ENCODE measurements at places on chromosomes 5 and 9. TPM values are rescaled to one million over a fixed set of nuclear protein-coding genes. Genes with fewer than 3 reads are reported as not detected.

Gene FOXE1
- polyA plus RNA-seq, result not detected

Gene CRB2
- 35.7 TPM for polyA plus RNA-seq

Gene IFNA2
- polyA plus RNA-seq, result not detected

Gene KLF4
- polyA plus RNA-seq, result 13.5 TPM

Gene PCDHGB4
- polyA plus RNA-seq, result 16.0 TPM

Gene TMEM232
- polyA plus RNA-seq, result 11.3 TPM

Gene PCDHGA9
- 19.2 TPM for polyA plus RNA-seq

Gene COL27A1
- 14.0 TPM for polyA plus RNA-seq

Gene CEMIP2
- polyA plus RNA-seq, result 34.8 TPM

Gene ADGRD2
- 29.7 TPM for polyA plus RNA-seq

Gene CATSPER3
- 0.75 TPM for polyA plus RNA-seq

Gene RNF180
- 10.0 TPM for polyA plus RNA-seq

Gene ACTBL2
- polyA plus RNA-seq, result not detected

Gene SPAAR
- 1.6 TPM for polyA plus RNA-seq

Gene NMUR2
- polyA plus RNA-seq, result 1.0 TPM

Gene SLC25A2
- 0.15 TPM for polyA plus RNA-seq

Gene CDX1
- not detected for polyA plus RNA-seq

Gene SLC45A2
- 0.46 TPM for polyA plus RNA-seq

Gene PCDHA6
- polyA plus RNA-seq, result 12.8 TPM
